Glutamatergic neuron (in vitro differentiated cells): ENCODE measurements at places on chromosomes 5 and 9.

DNA sequence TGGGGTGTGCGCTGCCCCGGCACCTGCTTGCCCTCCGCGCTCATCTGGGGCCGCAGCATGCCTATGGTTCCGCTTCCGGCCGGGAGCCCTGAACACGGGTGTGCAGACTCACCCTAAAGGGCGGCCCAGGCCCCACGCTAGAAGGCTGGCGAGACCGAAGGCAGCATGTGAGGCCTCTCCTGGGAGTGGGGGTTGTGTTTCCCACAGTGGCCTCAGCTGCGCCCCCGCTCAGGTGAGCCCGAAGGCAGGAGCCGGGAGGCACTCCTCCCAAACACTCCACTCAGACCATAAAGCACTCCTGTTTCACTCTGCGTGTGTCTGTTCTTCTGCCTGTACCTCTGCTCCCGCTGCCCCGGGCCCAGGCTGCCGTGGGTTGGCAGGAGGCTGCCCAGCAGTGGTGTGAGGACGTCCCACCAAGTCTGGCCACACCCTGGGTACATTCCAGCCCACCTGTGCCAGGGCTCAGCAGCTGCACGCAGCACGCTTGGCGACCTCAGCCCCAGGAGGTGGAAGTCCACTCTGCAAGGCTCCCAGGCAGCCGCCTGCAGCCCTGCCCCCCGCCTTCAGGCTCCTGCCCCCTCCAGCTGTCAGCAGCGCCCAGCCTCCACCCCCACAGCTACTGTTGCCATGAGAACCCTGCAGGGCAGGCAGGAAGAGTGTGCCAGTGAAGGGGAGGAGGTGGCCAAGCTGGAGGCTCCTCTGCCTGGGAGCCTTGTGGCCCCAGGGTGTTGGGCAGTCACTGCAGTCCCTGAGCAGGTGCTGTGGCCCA is 1.2 kb upstream of the AJM1 start:
- peak; percentile 72 for DNase-seq

- no peak for DNase-seq
Measured at GRCh38 chr5:60943624-60944023, 1.2 kb downstream of the ERCC8 start.

GRCh38 chr9:90808398-90808797 is 6.8 kb downstream of the SYK start:
- no peak for DNase-seq

GRCh38 chr9:99361817-99362216 is 139.7 kb downstream of the SEC61B start:
- DNase-seq = peak; percentile 28

- no peak for DNase-seq
Measured at GRCh38 chr5:61407706-61408270, 75.7 kb downstream of the ZSWIM6 start.

DNA sequence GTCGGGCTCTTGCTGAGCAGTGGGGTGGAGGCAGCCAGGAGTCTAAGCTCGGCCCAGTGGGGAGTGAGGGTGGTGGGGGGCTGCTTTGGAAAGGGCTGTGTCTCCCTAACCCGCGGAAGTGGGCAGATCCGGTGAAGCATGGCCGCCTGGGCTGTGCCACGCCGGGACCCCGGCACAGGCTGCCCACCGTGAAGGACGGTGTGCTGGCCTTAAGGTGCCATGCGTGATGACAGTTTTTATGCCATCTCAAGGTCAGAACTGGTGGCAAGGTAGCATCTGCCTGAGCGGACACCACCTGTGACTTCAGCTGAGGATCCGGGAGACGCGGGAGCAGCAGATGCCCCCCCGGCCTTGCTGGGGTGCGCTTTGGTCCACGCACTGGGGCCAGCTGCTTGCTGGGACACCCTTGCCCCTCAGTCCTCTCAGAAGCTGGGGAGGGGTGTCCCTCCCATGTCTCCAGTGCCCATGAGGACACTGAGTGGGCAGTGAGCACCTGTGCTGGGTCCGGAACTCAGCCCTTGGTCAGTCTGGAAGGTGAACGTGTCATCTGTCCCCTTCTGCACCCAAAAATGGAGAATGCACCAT is 53.9 kb downstream of the AHRR start:
- DNase-seq = peak; percentile 7

GRCh38 chr5:142164315-142164714 is 55.7 kb downstream of the NDFIP1 start:
- no peak for DNase-seq

DNA sequence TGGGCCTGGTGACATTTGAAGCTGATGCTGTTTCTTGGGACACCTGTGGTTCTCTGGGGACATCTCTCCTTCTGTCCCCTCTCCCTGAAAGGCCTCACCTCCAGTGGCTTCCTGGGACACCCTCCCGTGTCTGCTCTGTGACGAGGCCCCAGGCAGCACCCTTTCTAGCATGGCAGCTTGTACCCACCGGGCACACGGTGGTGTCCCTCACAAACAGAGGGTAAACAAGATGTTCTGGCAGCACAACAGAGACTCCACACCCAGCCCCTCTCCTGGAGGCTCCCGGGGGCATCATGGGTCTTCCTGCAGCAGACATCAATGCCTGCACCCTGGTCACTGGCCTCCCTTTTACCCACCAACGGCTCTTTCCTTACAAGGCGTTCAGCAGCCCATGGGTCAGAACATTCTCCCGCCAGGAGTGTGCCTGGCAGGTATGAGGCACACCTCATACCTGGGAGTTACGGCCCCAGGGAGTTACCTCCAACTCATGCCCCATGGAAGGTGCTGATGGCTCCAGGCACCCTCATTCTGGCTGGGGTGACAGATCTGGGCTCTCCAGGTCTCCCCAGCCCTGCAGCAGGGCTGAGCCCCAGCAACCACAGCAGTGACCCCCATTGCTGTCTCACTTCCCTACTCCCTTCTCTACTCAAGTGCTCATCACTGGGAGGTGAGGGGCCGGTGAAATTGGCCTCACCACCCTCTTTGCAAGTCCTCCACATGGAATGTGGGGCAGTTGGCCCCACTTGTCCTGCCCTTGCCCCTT is 51.1 kb downstream of the BARX1 start:
- DNase-seq = no peak

GRCh38 chr9:69333716-69334115 is 8.7 kb downstream of the ENTREP1 start:
- no peak for DNase-seq

DNA sequence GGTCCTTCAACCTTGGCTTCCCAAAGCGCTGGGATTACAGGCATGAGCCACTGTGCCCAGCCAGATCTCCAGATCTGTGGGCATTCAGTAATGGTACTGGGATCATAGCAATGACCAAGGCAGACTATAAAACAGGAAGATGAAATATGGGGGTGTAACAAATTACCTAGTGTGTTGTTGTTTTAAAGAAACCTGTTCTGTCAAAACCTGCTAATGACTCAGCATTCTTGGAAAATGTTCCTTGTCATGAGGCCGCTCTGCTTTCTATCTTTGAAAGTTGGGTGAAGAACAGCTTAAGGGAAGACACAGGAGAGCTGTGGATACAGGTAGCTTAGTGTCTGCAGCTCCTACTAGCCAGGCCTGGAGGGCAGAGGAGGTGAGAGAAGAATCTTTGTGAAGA is 19.4 kb downstream of the TARS1 start:
- no peak for DNase-seq

DNA sequence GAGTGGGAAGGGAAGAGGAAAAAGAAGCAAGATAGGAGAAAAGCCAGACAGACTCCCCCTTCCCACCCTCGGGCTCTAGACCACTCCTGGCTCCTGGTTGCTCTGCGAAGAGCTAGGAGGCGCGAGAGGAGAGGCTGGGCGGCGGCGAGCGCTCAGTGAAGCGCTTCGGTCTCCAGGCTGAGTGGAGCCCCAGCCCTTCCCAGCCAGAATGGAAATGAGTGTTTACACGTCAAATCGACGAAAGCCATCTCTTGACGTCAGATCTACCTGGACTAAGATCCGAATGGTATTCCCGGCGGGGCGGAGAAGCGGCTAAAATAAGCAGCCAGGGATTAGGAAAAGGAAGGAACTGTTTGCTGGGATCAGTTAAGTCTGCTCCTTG is at the start of gene PCSK1:
PCSK1 (minus strand) TSS at position 183 of the 382 bp plus-strand sequence. CDS start 206 bp downstream, outside the sequence.
- DNase-seq = peak; percentile 69

DNA sequence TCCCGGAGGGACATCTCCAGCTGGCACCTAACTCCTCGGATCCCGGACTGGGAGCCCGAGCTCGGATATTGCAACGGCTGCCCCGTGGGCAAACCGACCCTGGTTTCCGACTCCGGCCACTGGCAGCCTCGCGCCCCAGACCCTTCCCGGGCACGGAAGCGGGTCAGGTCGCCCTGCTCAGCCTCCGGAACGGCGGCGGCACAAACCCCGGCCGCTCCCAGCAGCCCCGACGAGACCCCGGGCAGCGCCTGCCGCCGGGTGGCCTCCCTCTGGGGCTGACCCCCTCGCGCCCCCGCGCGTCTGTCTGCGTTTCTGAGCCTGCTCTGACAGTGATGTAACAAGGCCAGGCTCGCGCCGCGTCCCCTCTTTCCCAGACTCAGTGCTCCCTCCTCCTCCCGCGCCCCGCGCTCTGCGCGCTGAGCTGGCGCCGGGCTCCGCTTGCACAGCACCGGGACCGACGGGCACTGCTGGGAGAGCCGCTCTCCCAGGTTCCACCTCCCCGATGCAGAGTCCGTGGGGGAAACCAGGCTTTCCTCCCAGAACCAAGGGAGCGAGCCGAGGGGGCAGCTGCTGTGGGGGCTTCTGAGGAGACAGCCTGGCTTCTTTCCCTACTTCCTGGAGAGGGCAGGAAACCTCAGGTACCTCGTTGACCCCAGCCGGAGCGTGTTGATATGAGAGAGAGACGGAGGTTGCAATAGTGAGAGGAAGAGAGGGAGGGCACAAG is at the start of gene TMEM215:
TMEM215 (plus strand) TSS at position 373 of the 724 bp plus-strand sequence. CDS start 644 bp downstream, outside the sequence.
- peak; percentile 75 for DNase-seq

GRCh38 chr5:39542511-39543285 is 117.9 kb upstream of the DAB2 start:
- DNase-seq = no peak

DNA sequence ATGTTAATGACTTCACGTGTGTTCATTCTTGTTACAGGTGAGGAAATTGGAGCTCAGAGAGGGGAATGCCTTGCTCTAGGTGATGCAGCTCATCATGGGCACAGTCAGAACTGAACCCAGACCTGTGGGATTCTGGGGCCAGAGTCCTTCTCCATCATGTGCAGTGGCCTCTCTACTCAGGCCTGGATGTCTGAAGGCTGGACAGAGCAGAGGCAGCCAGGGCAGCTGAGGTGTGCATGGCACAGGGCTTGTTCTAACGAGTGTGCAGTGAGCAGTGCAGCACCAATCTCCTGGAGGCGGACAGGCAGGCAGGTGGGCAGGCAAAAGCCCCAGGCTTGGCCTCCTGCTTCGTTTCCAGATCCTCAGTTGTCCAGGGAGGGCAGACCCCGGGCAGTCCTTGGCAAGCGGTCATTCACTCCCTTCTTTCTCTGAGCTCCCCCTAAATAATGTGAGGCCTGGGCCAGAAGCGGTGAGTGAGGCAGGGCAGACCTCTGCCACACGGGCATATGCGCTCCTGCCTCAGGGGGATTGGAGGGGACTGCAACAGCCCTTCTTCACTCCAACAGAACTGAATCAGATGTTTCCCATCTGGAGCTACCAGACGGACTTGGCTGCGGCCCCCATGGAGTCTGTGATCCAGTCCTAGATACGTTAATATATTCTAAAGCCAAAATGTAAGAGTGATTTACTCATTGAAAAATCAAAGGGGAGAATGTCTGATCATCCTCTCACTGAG is 68.7 kb upstream of the FSTL4 start:
- peak; percentile 78 for DNase-seq
